ENCODE measurements at places on chromosomes 13 and 19.

DNA sequence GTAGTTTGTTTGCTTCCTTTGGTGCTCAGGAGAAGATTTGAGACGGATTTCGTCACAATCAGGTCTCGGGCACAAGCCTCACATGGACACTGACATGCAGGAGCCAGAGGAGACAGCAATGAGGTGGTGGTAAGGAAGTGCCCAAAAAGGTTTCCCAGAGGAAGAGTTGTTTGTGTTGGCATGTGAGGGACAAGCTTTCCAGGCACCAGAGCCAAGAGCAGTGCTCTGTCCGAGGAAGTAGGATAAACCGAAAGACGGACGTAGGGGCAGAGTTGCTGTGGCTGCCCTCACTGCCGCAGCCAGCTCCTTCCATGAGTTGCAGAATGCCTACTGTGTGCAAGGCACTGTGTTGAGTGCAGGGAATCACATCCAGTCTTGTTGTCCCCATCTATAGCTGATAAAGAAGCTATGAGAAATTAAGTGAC is 27.7 kb downstream of the SAE1 start:
- DNase-seq, result no peak

GRCh38 chr13:30690282-30691188 is 44.8 kb upstream of the ALOX5AP start:
- DNase-seq, result no peak

GRCh38 chr19:18147396-18147795 is 5.6 kb upstream of the PIK3R2 start:
- no peak for DNase-seq

DNA sequence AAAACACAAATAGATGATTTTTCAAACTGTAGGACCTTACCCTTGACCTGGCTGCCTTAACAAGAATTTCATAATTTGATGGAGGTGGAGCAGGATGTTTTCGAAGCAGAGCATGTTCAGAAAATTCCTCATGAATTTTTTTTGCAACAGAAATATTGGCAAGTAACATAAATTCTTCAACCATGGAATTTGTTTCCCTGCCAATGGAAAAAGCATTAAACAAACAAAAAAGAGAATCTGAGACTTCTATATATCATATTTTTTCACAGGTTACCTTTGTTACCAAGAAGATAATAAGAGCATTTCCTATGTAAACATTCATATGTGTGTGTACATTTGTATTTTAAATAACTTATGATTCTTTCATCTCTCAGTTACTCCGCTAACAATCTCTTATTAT is 18.3 kb downstream of the DIS3 start:
- no peak for DNase-seq

GRCh38 chr13:113141601-113141970 is 16.9 kb upstream of the PROZ start:
- DNase-seq, result no peak

DNA sequence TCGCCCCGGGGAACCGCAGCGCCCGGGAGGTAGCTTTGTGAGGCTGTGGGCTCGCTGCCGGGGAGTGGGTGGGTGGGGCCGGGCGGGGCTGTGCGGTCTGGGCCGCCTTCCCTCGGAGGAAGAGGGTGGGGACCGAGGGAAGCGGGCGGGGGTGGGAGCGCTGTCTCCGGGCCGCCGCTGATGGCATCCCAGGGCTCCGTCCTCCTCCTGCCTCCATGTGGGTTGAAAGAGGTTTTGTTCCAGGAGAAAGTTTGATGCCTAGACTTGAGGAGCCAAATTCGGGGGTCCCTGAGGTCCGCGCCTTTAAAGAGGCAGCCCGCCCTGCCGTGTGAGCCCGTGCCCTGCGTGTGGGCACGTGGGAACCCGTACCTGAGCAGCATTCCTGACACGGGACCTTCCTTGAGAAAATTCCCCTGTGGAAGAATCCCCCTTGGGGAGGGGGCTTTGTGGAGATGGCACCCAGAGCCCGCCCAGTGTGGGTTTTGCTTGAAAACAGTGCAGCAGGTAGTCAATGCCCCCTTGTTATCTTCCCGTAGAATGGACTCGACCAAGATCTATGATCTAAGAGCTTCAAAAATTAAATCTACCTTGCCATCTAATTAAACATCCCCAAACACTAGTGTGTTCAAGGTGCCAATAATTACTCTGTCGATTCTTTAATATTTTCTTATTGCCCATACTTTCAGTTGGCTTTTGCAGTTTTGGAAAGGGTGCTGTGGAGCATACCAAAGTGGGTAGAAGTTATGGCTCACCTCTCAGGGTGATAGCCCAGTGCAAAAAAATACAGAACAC is 107.8 kb downstream of the RXFP2 start:
- DNase-seq, result no peak

Measured in stimulated activated CD8-positive, alpha-beta memory T cell treated with anti-CD3 and anti-CD28 coated beads, Interleukin-2, amount 100 ng/mL, for 1 hour (primary cell).